NCI-H460 (cell line): ENCODE measurements at places on chromosomes 4 and X. TPM values are rescaled to one million over a fixed set of nuclear protein-coding genes. Genes with fewer than 3 reads are reported as not detected.
A peak's percentile ranks its signal among the peaks of the same experiment; 100 is the strongest.

DNA sequence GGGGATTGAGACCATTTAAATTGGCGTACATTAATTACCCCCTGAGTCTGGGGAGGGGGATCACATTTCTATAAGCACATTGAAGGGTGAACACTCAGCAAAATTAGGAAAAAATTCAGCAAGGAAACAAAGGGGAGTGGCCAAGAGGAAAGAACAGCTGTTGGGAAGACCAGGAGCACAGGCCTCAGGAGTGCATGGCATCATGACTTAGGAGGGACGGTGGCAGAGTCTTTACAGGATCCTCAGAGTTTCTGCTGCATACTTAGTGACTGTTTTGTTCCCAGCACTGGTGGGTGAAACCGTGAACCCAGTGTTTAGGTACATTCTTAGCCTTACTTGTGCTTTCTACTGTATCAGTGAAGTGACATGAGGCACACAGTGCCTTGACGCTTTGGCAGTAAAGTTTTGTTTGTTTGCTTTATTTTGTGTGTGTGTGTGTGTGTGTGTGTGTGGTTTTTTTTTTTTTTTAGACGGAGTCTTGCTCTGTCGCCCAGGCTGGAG is 121.3 kb downstream of the CBR4 start:
- no peak for DNase-seq

Gene AMTN
- not detected in 2 replicates for total RNA-seq

GRCh38 chr4:120718979-120719566 is 203.5 kb downstream of the PRDM5 start:
- DNase-seq: peak; percentile 30

- no peak for DNase-seq
These were observed 54.1 kb upstream of the ARHGAP24 start for GRCh38 chr4:85420831-85421230.

GRCh38 chrX:141701072-141701471 is 2.5 kb upstream of the SPANXD start:
- DNase-seq: no peak

- DNase-seq: no peak
These were observed 33.7 kb downstream of the TKTL1 start for GRCh38 chrX:154329294-154329693.

Gene TNMD
- total RNA-seq: not detected in 2 replicates

DNA sequence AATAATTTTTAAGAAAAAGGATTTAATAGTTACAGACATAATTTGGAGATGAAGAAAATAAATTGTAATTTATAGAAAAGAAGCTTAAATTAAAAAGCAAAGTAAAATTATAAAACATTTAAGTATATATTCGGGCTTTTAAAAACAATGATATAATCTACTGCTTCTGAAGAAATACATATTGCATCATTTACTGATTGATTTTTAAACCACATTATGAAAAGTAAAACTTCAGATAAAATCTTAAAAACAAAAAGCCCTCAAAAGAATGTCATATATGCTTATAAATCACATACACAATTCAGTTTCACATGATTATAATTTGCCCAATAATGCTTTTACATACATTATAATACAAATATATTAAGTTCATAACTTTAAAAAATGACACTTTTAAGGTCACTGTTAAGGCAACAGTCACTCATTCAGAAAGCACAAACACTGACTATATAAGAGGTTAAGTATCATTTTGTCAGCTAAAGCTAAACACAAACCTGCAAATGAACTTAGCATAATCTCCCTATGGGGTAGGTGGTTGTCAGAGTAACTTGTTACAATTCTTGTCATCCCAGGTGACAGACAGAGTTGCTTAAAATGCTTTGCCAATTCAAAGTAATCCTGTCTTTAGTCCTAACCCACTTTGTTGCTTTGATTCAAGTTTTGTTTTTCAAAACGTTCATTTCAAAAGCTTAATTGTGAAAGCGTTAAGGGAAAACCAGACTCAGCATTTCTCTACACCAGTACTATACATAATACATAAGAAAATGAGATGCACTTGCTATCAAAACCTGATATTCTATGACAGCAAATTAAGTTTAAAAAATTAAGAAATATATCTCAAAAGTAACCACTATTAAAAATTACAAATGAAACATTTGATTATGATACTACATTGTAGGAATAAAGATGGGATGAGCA is 90.6 kb upstream of the MAB21L2 start:
- DNase-seq: no peak

Gene BEX5
- 1.7 and 3.0 TPM in 2 replicates for total RNA-seq

DNA sequence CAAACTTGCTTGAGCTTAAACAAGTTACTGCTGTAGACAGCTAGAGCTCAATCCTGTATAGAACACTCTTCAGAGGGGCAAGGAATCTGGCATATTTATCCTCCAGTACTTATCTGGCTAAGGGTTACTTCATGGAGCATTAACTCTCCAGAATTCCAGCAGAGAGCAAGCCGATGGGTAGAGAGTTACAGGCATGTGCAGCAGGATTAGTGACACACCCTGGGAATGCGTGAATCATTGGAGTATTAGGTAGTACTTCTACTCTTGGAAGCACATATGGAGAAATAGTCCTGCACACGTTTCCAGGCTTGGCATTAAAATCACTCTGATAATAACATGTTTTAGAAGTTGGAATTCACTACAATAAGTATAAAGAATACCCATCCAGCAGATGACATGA is 35.4 kb downstream of the GRXCR1 start:
- no peak for DNase-seq

Gene BEND2
- total RNA-seq: not detected in 2 replicates
